ENCODE measurements at places on chromosomes 11 and 22.
A peak's percentile ranks its signal among the peaks of the same experiment; 100 is the strongest.

DNA sequence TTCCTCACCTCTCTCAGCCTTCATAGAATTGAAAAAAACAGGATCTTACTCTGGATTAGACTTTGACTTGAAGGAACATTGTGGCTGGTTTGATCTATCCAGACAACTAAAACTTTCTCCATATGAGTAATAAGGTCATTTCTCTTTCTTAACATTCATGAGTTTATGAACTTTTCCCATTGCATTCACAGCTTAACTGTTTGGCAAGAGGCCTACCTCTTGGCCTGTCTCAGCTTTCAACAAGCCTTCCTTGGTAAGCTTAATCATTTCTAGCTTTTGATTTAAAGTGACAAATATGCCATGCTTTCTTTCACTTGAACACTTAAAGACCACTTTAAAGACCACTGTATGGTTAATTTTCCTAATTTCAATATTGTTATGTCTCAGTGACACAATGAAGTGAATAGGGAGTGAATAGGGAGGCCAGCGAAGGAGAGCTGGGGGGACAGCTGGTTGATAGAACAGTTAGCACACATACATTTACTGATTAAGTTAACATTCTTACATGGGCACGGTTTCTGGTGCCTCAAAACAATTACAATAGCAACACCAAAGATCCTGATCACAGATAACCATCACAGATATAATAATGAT, 17.0 kb downstream of the IMMP1L start:
- no peak for DNase-seq

DNA sequence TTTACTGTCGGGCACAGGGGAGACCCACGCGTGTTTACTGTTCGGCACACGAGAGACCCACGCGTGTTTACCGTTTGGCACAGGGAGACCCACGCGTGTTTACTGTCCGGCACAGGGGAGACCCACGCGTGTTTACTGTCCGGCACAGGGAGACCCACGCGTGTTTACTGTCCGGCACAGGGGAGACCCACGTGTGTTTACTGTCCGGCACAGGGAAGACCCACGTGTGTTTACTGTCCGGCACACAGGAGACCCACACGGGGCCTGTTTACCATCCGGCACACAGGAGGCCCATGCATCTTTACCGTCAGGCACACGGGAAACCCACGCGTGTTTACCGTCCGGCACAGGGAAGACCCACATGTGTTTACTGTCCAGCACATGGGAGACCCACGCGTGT, 525.1 kb downstream of the BRD1 start:
- DNase-seq: no peak

GRCh38 chr22:37675930-37676735, 697 bp downstream of the LGALS1 start:
- peak; percentile 23 for DNase-seq

- no peak for DNase-seq
Observed at GRCh38 chr22:40325315-40325714, 21.0 kb upstream of the ADSL start.

- peak; percentile 44 for DNase-seq
Observed at GRCh38 chr22:19970479-19971275, 29.1 kb upstream of the TXNRD2 start.

DNA sequence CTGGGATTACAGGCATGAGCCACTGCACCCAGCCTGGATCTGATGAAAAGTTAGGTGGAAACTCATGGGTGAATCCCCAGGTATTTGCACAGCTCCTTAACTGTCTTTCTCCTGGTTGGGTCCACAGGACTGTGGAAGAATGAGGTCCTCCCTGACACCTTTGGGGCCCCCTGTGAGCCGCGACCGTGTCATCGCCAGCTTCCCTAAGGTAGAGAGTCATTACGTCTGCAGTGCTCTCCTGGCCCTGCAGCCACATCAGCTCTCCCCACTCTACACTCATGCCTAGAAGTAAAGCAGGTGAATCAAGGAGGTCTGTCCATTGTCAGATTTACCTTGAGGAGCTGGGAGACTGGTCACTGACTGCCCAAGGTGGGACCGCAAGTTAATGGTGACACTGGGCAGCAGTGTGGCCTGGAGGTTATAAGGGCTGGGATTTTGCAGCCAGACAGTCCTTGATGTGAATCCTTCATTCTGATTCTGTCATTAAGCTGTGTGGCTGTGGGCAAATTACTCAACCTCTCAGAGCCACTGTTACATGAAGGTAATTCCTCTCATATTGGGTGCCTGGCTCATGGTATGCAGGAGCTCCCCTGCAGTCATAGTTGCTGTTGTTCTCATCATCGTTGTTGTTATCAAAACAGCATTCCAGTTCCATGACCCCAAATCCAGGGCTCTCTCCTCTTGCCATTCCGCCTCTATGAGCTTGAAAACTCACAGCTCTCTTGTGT, 1.4 kb downstream of the RAB36 start:
- DNase-seq: no peak

DNA sequence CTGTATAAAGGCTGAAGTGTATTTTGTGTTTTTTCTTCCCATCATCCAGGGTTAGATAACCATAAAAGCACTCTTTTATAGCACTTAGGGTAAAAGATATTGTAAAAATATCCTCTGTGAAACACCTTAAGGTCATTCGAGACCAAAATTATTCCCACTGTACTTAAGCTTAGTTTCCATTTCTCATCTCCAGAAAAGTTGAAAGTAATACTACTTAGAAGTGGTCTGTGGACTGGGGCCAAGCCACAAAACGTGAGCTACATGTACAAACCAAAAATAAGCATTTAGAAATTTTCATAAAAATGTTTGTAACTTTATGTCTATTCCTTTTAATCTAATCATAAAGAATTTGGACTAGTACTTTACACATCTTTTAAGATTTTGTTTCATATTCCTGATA, 142.0 kb upstream of the NTM start:
- no peak for DNase-seq

- DNase-seq: no peak
Observed at GRCh38 chr11:16013649-16014275, 342.6 kb downstream of the SOX6 start.

DNA sequence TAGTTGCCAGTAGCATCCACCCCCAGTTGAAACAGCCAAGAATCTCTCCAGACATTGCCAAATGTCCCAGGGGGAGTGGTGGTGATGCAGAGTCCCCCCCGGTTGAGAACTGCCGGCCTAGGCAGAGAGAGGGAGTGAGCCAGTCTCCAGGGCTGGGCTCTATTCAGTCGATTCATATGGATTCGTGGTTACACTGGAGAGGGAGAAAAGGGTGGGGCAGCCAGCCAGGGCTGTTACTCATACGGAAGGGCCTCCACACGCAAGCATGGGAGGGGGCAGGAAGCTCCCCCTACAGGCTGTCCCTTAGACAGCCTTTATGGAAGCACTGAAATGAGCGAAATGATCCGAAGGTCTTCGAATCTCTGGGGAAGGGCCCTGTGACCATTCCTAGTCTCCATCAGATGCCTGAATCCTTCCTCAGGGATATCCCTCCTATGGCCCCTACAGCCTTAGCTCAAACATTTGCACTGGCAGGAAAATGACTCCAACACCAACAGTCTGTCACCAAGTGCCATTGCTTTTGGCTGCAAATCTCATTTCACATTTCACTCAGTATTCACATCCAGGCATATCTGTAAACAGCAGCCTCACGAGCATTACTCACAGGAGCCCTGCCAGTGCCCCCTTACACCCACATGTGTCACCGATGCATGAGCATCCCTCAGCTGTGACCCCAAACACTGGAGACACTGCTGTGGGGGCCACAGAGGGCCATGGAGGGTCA, 18.4 kb upstream of the TLCD5 start:
- no peak for DNase-seq

GRCh38 chr11:19953336-19953735, 206.9 kb downstream of the DBX1 start:
- no peak for DNase-seq

DNA sequence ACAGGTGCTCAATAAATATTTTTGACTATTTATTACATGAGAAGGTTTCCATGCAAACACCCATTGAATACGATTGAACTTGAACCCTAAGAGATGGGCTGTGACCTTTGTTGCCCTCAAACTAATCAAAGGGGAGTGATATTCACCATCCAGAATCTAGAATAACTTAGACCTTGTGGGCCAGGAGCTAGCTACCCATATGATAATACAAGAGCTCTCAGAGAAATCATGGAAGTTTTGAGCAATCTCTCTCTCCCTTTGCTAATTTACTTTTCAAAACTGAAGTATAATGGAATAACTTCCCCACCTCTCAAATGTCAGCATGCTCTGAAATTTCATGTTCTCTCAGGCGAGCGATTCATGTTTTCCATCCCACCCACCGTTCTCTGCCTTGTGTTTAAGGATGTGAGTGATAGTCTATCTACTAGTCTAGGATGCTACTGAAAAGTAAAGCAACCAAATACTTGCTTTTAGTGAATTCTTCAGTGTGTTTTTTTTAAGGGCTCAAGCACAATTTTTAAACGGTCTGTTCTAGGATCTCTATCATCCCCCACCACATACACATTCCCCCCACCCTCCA, 33.3 kb downstream of the BARX2 start:
- DNase-seq: no peak

GRCh38 chr11:45982656-45983470, 60.4 kb downstream of the LARGE2 start:
- no peak for DNase-seq

DNA sequence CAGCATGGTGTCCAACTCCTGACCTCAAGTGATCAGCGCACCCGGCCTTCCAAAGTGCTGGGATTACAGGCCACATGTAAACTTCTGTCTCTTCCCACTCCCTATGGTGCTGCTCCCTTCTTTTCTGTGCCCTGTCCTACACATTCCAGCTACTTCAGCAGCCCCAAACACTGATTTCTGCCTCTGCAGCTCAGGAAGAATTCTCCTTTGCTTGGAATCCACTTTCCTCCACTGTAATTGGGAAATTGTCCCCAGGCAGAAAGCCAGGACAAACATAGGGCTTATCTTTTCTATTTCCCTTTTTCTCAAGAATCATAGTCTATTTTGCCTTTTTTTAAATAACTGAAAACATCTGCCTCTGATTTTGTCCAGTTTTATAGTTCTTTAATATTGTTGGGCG, 21.3 kb upstream of the DRG1 start:
- no peak for DNase-seq

DNA sequence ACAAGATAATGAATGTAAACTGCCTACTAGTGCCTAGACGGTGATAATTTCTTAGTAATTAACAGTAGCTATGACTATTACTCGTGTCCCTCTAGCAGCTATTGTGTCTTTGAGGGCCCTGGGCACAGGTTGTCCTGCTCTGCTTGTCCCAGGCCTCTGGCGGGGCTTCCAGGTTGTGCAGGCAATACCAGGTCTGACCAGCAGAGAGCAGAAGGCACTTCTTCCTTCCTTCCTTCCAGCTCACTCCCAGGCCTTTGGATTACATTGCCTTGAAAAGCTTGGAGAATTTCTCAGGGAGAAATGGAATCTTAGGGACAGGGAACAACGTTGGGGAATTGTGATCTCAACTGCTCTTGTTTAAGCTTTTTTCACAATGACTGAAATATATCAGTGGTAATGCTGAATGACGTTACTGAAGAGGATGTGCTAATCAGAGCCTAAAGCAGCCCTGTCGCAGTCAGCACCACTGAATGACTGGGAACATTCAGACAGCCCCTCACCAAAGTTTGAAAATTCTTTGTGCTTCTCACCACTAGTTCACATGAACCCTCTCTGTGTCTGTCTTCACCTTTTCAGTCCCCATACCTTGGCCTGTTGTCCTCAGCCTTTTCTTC, 8.4 kb upstream of the CCKBR start:
- peak; percentile 52 for DNase-seq

DNA sequence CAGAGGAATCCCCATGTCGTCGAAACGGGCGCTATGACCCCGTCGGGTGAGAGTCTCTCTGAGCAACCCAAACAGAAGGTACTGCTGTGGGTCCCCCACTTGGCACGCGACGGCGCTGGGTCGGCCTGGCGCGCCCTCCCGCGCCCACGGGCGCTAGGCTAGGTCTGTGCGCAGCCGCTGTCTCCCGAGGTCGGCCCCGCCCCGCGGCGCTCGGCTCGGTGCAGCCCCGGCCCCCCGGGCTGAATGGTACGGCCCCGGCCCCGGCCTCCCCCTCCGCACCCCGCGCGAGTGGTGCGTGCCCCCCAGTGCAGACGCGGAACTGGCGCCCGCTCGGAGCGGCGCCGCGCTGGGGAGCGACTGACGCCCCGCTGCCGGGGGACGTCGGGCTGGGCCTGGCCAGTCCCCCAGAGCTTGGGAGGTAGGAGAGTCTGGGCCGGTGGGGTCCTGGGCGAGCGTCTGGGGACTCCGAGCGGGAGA, at the start of gene MADD:
TSS of gene MADD (plus strand) at position 305 of the 477 bp plus-strand sequence.
- DNase-seq: peak; percentile 67

DNA sequence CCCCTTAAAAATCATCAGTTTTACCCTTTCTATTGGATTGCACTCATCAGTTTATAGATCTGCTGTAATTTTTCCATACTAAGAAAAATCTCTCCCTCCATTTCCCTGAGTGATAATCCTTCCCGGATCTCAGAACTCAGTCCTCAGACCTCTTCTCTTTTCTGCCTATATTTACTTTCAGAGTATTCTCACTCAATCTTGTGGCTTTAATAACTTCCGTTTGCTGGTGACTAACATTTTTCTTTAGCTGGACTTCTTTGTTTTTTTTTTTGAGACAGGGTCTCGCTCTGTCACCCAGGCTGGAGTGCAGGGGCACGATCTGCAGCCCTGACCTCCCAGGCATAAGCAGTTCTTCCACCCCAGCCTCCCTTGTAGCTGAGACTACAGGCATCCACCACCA, 10.4 kb downstream of the ATXN10 start:
- DNase-seq: no peak

GRCh38 chr11:75445315-75445953, 12.4 kb upstream of the KLHL35 start:
- peak; percentile 13 for DNase-seq

- no peak for DNase-seq
Observed at GRCh38 chr22:47957649-47958048, 1195.2 kb downstream of the TBC1D22A start.

- no peak for DNase-seq
Observed at GRCh38 chr11:102172127-102172848, 62.0 kb downstream of the YAP1 start.

DNA sequence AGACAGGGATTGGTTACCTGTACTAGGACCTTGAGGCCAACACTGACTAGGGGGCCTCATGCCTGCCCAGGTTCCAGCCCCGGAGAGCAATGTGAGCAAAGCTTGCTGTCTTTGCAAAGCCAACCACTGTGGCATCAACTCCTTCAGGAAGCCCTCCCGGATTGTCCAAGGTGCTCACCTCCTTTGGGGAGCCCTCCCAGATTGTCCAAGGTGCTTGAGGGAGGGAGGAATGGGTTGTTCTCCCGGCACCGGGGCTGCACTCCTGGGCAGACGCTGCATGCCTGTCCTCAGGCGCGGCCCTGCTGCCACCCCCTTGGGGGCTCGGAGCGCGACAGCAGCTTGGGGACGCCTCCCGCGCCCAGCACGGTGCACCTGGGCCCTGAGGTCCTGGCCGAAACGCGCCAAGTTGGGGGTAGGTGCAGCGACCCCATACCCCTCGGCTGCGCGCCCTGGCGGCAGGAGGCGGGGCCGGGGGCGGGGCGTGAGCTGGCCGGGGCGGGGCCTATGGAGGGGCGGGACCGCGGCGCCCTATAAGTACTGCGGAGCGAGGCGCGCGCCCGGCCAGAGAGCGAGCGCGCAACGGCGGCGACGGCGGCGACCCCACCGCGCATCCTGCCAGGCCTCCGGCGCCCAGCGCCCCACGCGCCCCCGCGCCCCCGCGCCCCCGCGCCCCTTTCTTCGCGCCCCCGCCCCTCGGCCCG, at the start of gene CD81:
TSS of gene CD81 (plus strand) at position 560 of the 701 bp plus-strand sequence. CDS start 240 bp downstream, outside the sequence.
- no peak for DNase-seq
